Uterine smooth muscle cell (primary cell): ENCODE measurements at places on chromosomes 3 and 15. TPM values are rescaled to one million over a fixed set of nuclear protein-coding genes. Genes with fewer than 3 reads are reported as not detected.

Gene DLL4
- 0.12 and 0.66 TPM in 2 replicates for total RNA-seq

Gene TPRA1
- 34.2 and 54.5 TPM in 2 replicates for total RNA-seq

Gene GOLGA8K
- total RNA-seq: 0.25 TPM in 1 of 2 replicates, not detected in the other

Gene ZNF385D
- total RNA-seq: 0.66 and 0.75 TPM in 2 replicates

Gene SLC12A1
- not detected in 2 replicates for total RNA-seq

Gene CHRFAM7A
- total RNA-seq: 1.00 and 1.4 TPM in 2 replicates

Gene BSN
- under 0.01 and 0.12 TPM in 2 replicates for total RNA-seq

Gene BFSP2
- total RNA-seq: not detected in 2 replicates

Gene SMCO1
- not detected in 2 replicates for total RNA-seq

Gene STAC
- total RNA-seq: 7.7 and 10.2 TPM in 2 replicates

Gene GNB4
- total RNA-seq: 62.5 and 103 TPM in 2 replicates
